ENCODE measurements at places on chromosomes 7 and 10. TPM values are rescaled to one million over a fixed set of nuclear protein-coding genes. Genes with fewer than 3 reads are reported as not detected.

The ZNF107 gene
- total RNA-seq = 2.2 TPM

The GIMAP4 gene
- not detected for total RNA-seq

The GPR146 gene
- 1.8 TPM for total RNA-seq

The WAPL gene
- total RNA-seq = 15.0 TPM

The ZSCAN25 gene
- 10.0 TPM for total RNA-seq

The GATAD1 gene
- 18.3 TPM for total RNA-seq

The TRPV6 gene
- not detected for total RNA-seq

The ADRB1 gene
- 1.4 TPM for total RNA-seq

The EN2 gene
- 0.85 TPM for total RNA-seq

The THSD7A gene
- total RNA-seq = 2.4 TPM

The FAM25C gene
- total RNA-seq = 0.98 TPM

The INHBA gene
- total RNA-seq = 0.55 TPM

The TRIM73 gene
- 2.1 TPM for total RNA-seq

The LUC7L2 gene
- total RNA-seq = 44.6 TPM

The TSPAN14 gene
- 140 TPM for total RNA-seq

The MCU gene
- 22.5 TPM for total RNA-seq
